Activated CD8-positive, alpha-beta memory T cell treated with anti-CD3 and anti-CD28 coated beads, Interleukin-2, amount 50 U/mL, for 4 hours (primary cell): ENCODE measurements at places on chromosomes 11 and 22.

DNA sequence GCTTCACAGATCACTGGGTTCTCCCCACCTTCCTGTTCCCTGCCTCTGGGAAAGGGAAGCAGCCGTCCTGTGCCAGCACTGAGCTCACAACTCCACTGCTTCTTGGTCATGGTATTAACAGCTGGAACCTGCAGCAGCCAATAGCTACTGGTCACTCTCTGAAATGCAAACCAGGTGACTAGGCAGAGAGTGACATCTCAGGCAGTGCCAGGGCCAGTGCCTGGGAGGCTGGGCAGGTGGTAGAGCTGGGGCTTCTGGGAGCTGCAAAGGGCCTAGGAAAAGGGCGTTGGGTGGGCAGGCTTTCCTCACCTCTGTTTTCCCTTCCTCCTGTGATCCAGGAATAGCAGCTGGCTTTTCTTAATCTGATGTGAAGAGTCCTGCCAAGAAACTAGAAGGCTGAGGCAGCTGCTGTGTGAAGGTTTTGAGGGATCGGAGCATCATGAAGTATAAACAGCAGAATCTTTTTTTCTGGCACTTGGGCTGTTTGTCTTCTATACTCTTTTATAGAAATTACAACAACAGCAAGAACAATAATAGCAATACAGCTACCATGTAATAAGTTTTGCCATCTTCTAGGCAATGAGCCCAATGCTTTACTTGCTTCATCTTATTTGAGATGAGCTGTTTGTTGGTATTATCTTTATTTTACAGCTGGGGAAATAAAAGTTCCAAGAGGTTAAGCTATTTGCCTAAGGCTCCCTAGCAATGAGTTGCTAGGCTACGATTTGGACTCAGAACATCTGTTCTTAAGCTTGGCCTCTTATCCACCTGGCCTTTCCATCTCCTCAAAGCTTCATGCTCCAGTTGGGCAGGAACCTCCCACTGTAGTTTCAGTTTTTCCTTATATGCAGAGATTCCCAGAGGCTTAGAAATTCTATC, 22.0 kb upstream of the CD44 start:
- no peak for DNase-seq

GRCh38 chr11:113084297-113084696, 123.1 kb downstream of the NCAM1 start:
- DNase-seq = no peak

GRCh38 chr11:134754521-134755198, 342.6 kb upstream of the B3GAT1 start:
- no peak for DNase-seq

- no peak for DNase-seq
Measured at GRCh38 chr11:114197799-114198500, 98.2 kb upstream of the NNMT start.

DNA sequence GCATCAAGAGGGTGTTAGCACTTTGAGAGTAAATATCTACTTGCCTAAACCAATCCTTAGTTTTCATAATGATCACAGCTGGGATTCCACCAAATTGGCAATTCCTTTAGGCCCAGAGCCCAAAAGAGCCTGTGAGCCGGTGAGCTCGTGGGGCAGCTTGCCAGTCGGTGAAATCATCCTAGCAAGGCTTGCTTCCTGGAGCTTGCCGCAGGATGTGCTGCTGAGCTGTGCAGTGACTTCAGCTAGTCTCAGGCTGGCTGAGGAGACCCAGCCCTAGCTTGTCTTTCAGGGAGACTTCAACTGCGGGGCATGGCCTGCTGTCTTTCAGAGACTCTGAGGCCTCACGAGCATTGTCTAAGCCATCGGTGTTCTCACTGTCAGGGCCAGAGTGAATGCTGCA, 73.6 kb upstream of the SUSD2 start:
- DNase-seq = no peak

DNA sequence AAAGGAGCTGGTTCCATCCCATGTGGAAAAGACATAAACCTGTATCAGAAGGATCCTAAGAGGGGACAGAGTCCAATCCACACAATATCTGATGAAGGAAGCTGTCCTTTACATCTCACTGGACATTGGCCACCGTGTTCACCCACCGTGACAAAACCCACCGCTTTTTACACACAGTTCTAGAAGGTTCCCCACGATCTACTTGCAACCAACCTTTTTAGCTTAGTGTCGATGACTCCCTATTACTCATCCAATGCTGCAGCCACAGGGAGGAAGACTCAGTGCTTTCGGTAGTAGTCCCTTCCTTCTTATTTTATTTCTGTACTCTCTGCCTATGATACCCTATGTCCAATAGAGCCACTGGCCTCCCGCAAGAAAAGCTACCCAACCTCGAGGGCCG, 65.4 kb downstream of the MAPK1 start:
- no peak for DNase-seq

- peak; percentile 30 for DNase-seq
Measured at GRCh38 chr11:82733444-82734119, at the start of gene FAM181B. TSS of gene FAM181B (minus strand) at chr11:82733864. CDS start at chr11:82733729, 135 bp downstream.

DNA sequence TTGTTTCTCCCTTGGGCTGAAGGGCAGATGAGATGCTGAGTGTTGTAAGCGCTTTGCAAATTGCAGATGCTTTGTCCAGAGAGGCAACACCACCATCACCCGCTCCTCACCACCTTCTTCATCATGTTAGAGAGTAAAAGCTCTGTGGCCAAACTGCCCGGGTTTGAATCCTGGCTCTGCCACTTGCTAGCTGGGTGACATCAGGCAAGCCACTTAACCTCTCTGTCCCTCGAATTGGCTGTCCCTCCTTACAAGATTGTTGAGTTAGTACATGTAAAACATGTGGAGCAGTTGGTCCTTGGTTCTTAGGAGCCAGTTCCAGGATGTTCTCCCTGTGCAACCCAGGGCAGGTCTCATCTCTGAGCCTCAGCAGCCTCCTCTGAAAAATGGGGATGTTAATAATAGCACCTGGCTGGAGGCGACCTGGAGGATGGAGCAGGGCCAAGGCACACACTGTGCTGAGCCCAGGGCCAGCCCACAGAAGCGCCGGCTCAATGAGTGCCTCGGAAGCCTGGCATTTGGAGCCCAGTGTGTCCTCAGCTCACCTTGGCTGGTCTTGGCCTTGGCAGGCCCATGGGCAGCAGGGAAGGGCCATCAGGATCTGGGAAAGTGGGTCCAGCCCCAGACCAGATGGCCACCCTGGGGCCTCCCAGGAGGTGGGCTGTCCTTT, 10.5 kb downstream of the C11orf86 start:
- no peak for DNase-seq

GRCh38 chr11:107018219-107018901, at the start of gene GUCY1A2:
TSS of gene GUCY1A2 (minus strand) at chr11:107018476. CDS start at chr11:107018055, 421 bp downstream.
- DNase-seq = no peak

DNA sequence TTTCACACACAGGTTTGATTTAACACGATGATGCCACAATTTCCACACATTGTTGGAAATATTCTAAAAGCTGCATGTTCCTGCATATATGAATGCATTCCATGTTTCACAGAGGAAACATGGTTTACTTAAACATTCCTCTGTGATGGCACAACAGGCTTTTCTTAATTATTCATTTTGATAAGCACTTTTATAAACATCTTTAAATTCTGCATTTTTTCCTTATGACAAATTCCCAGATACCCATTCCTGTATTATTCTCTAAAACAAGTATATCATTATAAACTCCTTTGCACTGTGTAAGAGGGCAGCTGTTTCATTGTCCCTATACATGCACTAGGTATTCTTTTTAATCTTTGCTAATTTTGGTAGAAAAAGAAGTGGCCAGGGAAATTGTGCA, 532.3 kb downstream of the SOX6 start:
- DNase-seq = no peak

DNA sequence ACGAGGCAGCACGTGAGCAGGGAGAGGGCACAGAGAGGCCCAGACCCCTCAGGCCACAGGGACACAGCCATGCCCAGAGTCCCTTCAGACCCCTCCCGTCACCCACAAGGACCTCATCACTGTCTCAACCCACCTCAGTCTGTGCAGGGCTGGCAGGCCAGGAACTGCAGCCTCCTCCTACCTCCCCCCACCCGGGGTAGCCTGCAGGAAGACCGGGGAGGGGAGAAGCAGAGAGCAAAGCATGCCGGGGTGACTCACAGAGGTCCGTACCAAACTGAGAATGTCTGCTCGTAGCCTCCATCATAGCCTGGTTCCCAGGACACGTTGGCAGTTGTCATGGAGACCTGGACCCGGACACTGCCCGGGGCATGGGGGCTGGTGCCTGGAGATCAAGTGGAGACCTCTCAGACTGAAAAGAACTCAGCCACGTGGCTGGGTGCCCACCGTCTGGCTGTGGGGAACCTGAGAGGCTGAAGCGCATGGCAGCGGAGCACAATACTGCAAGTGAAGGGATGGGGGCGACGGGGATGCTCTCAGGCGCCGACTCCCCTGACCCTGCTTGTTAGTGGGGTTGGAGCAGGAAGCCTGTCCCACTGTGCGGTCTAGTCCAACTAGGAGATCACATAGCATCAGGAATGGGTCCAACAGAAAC, 27.2 kb downstream of the IGSF9B start:
- DNase-seq = no peak

DNA sequence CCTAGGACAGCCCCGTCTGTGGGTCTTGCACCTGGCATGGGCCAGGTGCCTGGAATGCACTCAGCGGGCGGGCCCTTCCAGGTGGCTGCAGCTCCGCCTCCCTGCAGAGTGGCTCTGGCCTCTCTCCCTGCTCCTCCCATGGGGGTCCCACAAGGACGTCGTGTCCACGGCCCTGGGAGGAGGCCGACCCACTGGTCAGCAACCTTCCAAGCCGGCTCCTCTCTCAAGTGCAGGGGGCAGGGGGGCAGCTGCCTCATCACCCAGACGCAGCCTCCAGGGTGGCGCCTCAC, 41.9 kb downstream of the CERK start:
- DNase-seq = no peak

DNA sequence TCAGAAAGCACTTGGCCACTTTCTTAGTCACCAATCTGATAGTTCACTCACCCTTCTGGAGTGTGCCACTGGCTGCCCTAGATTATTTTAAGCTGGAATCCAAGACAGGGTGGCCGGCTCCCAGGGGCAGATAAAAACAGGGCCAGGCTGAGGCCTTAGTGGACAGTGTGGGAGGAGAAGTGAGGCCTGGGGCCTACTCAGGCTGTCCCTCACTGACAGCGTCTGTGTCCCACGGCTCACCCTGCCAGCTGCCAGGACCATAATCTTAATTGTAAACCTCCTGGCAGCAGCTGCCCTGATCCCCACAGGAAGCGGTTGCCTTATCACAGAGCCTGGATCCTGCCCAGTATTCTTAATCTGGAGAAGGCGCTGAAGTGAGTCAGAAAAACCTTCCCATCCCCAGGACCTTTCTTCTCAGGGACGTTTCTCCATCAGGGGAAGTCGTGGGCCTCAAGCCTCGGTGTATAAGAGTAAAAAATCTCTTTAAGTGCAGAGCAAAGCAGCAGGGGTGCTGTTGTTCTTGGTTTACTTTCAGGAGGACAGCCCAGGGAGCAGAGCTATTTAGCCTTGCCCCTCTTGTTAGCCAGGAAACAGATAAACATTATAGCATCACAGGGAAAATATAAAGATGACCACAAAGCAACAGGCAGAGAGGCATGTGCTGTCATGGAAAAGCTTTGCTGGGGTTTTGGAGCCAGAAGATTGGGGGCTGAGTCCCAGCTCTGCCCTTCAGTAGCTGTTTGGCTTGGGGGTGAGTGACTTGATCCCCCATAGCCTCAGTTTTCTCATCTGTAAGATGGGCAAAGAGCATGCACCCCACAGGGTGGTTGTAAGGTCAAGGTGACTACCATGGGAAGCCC, 39.6 kb downstream of the TSPAN18 start:
- DNase-seq = no peak

GRCh38 chr11:12539572-12539971, 134.6 kb upstream of the TEAD1 start:
- DNase-seq = no peak

- no peak for DNase-seq
Measured at GRCh38 chr22:49933236-49934159, 15.1 kb downstream of the CRELD2 start.

- DNase-seq = no peak
Measured at GRCh38 chr11:68987211-68987610, 6.4 kb upstream of the MRGPRD start.

- no peak for DNase-seq
Measured at GRCh38 chr22:22705328-22706100, 61.1 kb downstream of the GGTLC2 start.

- no peak for DNase-seq
Measured at GRCh38 chr11:127233998-127234397, 233.4 kb upstream of the KIRREL3 start.

- DNase-seq = no peak
Measured at GRCh38 chr11:111688013-111688412, 78.2 kb downstream of the PPP2R1B start.

DNA sequence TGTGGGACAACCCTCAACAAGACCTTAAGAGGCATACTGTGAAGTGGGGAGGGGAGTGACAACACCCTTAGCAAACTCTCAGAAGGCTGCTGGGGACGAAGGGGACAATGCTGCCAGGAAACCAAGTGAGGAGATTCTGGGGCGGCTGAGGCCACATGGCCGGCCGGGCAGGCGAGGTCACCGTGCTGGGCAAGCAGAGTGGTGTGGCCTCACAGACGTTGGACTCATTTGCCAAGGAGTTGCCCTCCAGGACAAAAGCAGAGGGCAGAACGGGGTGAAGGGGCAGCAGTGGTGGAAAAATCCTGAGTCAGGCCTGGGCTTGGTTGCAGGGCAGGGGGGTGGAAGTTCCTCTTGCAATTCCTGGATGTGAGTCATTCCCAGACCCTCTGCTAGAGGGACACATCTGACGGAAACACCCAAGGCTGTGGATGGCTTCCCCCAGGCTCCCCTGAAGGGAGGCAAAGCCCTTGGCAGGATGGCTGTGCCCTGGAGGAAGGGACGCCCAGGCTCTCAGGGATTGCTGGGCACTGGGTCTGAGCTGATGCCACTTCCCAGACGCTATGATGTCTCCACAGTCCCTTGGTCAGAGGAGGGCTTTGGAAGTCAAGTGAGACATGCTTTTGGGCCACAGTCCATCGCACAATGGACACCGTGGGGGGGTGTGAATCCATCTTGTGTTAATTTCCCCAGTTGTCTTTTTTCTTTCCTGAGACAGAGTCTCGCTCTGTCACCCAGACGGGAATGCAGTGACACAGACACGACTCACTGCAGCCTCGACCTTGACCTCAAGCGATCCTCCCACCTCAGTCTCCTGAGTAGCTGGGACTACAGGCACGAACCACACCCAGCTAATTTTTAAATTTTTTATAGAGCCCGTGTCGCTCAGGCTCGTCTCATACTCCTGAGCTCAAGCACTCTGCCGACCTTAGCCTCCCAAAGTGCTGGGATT, 16.2 kb upstream of the SHANK3 start:
- no peak for DNase-seq

- DNase-seq = no peak
Measured at GRCh38 chr11:94153320-94153719, 24.7 kb downstream of the PANX1 start.

DNA sequence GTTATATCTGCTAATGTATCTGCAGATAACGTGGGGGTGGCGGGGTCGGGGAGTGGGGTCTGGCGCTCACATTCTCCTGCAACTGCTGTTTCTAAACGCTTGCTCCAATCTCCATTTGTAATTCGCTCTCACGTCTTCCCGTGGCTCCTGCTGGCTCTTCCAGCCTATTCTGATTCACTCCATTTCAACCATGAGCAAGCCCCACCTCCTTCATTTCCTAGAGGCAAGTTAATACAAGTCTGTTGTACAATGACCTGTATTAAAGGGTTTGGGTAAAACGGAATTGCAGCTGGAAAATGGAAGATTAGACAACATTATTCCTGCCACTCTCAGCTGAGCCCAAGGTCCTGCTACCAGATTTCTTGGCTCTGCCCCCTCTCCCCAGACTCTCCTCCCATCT, 132.3 kb downstream of the CSNK2A3 start:
- DNase-seq = no peak
